GM04503 (cell line): ENCODE measurements at places on chromosomes 4 and X.

- no peak for DNase-seq
These were observed 190.2 kb downstream of the SMIM20 start for GRCh38 chr4:26104056-26104685.

DNA sequence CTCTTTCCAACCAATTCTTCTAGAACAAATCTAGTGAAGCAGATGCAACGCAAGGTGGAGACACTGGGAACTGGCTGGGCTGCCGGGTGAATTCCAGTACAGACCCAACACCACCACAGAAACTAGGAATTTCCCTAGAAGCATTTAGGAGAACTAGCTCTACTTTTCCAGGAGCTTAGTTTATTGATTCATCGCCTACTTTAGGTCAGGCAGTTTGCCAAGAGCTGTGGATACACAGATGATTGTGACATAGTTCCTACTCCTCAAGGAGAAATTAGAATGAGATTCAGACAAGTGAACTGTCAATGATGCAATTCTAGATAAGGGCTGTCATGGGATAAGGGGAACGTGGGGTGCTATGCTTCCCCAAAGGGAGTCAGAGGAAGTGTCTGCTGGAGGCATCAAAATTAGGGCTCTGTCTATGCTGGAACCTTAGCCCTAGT lies 350.0 kb downstream of the CAMK2D start:
- peak; percentile 39 for DNase-seq

DNA sequence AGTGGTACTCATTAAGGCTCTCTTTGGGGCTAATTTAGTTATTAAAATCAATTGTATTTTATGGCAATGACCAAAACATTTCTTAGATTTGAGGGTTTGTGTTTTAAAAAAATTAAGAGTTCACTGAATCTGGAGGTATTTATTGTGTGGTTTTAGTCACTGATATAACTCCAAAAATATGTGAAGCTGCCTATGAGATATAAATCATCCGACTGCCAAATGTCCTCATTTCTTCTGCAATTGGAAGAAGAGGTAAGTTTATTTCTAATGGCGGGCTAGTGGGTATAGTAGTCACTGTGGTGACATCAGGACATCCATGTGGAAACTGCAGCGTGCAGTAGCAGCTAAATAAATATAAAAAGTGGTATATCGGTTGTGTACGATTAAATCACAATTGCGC lies 205.5 kb downstream of the MID1 start:
- DNase-seq = peak; percentile 20

- no peak for DNase-seq
These were observed 178.6 kb downstream of the SLC7A11 start for GRCh38 chr4:138063581-138063980.

DNA sequence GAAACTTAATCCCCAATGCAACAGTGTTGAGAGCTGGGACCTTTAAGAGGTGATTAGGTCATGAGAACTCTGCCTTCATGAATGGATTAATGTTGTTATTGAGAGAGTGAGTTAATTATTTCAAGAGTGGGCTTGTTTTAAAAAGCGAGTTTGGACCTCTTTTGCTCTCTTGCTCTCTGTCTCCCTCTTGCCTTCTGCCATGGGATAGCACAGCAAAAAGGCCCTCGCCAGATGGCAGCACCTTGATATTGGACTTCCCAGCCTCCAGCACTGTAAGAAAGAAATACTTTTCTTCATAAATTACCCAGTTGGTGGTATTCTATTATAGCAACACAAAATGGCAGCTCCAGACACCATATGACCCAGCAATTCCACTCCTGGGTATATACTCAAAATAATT lies 7.0 kb upstream of the ATP6AP2 start:
- no peak for DNase-seq

GRCh38 chr4:80096175-80096850 lies 23.3 kb upstream of the ANTXR2 start:
- DNase-seq = no peak

GRCh38 chr4:127007305-127007704 lies 625.5 kb upstream of the INTU start:
- DNase-seq = no peak

DNA sequence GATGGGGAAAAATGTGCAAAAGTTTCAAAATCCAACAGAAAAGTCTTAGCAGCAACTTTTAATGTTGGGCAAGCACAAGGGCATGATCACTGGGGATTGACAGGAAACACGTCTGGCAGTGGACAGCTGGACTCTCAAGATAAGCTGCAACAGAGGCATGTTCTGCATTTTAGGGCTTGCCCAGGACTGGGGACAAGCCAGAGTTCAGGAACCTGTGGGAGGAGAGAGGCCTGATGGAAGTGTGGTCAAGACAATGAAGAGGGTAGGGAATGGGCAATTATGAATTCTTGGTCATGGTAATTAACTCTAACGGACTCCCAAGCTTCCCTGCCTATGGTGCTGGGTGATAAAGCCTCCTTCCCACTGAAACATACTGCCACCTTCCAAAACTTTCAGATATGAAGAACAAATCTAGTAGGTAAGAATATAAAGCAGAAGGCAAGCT lies 48.4 kb downstream of the ANXA3 start:
- DNase-seq = no peak
